ENCODE measurements at places on chromosomes 11 and 22.

- DNase-seq = no peak
These were observed 96.2 kb downstream of the RASSF10 start for GRCh38 chr11:13105237-13105844.

- DNase-seq = no peak
These were observed 566.1 kb downstream of the BRD1 start for GRCh38 chr22:49261616-49262015.

DNA sequence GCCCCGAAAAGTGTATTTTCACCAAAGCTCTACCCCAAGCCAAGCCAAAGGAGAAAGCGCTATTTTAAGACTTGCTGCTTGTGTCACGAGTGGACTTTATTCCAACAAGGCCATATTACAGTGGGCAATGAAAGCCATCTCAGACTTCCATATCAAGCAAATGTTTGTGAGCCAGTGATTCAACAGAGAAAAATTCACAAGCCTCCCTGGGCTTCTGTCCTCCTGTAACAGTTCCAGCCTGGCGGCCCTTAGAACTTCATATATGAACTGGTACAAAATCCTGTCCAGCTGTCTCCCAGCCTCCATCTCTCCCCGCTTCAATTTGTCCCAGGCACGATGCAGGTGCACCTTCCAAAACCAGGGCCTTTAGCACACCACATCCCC lies 11.2 kb downstream of the LARGE1 start:
- DNase-seq = no peak

DNA sequence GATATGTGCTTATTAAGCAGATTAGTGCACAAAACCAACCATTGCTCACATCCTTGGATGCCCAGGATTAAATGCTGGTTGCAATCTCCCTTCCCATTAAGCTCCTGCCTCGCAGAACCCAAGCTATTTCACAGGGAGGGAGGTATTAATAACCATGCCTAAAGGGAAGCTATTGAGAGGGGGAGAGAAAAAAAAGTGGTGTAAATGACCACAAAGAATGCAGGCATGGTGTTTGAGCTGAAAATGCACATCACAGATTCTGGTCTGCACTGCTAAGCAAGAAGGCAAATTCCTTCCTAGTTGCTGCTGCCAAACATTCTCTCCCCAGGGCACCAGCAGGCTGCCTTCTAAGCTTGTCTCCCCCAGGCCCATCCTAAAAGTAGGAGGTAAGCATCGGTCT lies 92.0 kb upstream of the ISX start:
- DNase-seq = no peak
